NCI-H1048 (cell line): ENCODE measurements at places on chromosomes 16 and 17.

DNA sequence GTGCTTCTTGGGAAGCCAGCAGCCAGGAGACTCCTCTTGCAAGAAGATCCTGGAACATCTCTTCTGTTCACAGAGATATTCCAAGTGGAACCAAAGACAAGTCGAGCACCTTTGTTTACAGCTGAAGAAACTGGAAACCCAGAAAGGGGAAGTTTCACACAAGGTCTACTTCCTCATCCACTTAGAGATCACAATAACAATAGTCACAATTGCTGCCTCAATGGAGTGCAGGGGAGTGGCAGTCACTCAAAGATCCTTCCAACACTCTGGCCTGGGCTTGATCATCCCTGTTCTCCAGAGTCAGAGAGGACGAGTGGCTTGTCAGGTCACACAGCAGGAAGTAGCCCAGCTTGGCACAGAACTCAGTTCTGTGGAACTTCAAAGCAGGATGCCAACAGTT, 46.9 kb upstream of the SIAH1 start:
- DNase-seq: no peak

GRCh38 chr17:58005031-58005727, 1.9 kb downstream of the SRSF1 start:
- no peak for DNase-seq

DNA sequence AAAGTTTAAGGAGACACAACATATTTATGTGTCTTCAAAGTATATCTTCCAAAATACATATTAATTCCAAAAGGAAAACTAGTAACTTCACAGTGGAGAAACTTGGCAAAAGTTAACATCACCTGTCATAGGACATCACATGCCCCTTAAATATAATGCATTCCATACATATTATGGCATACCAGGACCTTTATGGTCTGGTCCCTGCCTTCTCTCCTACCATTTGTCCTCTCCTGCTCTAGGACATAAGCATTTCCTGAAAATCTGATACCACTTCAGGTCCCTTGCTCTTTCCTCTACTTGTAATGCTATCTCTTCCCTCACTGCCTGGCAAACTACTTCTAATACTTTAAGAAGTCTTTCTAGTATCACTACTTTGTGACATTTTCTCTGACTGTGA, 168.1 kb upstream of the RBL2 start:
- no peak for DNase-seq

- no peak for DNase-seq
Observed at GRCh38 chr16:89709166-89709565, 7.7 kb upstream of the SPATA2L start.

DNA sequence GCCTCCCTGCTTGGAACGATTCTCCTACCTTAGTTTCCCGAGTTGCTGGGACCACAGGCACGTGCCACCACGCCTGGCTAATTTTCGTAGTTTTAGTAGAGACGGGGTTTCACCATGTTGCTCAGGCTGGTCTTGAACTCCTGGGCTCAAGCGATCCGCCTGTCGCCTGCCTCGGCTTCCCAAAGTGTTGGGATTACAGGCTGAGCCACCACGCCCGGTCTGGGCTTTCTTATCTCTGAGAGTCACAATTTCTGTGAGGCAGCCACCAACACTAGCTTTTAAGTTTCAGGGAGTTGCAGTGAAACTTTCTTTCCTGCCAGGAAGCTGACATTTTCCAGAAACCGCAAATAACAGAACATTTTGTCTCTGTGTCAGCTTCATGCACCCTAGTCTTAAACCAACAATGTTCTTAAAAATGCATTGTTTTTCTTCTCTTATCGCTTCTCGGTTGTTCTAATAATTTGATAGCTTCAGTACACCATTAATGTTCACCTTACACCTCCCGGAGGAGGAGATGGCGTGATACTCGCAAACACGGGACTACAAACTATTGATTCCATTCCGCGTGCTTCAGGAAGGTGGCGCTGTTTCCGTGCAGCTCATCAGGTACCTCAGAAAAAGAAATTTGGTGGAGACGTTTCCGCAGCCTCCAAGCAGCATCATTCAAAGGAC, 7.4 kb upstream of the DHRS7B start:
- DNase-seq: peak; percentile 36

- peak; percentile 14 for DNase-seq
Observed at GRCh38 chr17:27247071-27247957, 46.6 kb upstream of the WSB1 start.

- no peak for DNase-seq
Observed at GRCh38 chr17:79833110-79833450, 6.2 kb downstream of the CBX4 start.
